Activated CD8-positive, alpha-beta T cell treated with anti-CD3 and anti-CD28 coated beads, Interleukin-2, amount 10 ng/mL, durations not matched to agents 7 days and 5 days (primary cell): ENCODE measurements at places on chromosomes 6 and 20. TPM values are rescaled to one million over a fixed set of nuclear protein-coding genes. Genes with fewer than 3 reads are reported as not detected.
A peak's percentile ranks its signal among the peaks of the same experiment; 100 is the strongest.

The ACTL10 gene
- total RNA-seq, result 3.2 TPM

The SMOC2 gene
- not detected for total RNA-seq

The PFDN4 gene
- 24.5 TPM for total RNA-seq

The EPPIN gene
- not detected for total RNA-seq

The RCAN2 gene
- total RNA-seq, result not detected

The ZBTB46 gene
- total RNA-seq, result not detected

The ITPR3 gene
- 59.3 TPM for total RNA-seq

The ABCC10 gene
- 38.8 TPM for total RNA-seq

- DNase-seq, result no peak
- no peaks in the 10 kb centered on the region for H3K4me1 ChIP-seq
- H3K36me3 ChIP-seq, result no peaks in the 10 kb centered on the region
Measured at GRCh38 chr6:85945459-85946185, 302.9 kb upstream of the SYNCRIP start.

DNA sequence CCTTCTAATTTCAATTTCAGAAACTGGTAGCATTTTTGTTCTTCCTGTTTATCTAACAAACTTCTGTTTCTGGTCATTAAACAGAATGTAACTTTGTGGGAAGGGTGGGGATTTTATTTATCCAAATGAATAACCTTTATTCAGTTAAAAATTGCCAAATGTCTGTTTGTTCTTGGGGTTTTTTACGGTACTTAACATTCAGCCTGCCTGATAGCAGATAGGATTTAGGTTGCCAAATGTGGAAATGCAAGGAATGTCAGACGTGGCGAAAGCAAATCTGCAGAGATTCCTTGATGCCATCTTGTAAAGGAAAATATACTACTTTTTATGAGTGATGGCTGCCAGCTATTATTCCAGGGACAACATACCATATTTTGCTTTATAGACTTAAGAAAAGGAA lies 95.7 kb downstream of the LYRM2 start:
- no peak for DNase-seq
- H3K4me1 ChIP-seq, result no peaks in the 10 kb centered on the region
- no peak overlapping the region for H3K4me3 ChIP-seq
- H3K27me3 ChIP-seq, result peaks cover 11% of the 10 kb centered on the region
- no peak overlapping the region for H3K27ac ChIP-seq

- peaks cover 30% of the 10 kb centered on the region for H3K4me1 ChIP-seq
- no peak overlapping the region for H3K27ac ChIP-seq
- no peak for DNase-seq
- H3K4me3 ChIP-seq, result no peak overlapping the region
- no peaks in the 10 kb centered on the region for H3K27me3 ChIP-seq
Measured at GRCh38 chr6:45454008-45454911, 76.5 kb upstream of the SUPT3H start.

- H3K36me3 ChIP-seq, result no peaks in the 10 kb centered on the region
- no peaks in the 10 kb centered on the region for H3K4me1 ChIP-seq
- H3K27ac ChIP-seq, result no peak overlapping the region
- no peak for DNase-seq
- H3K4me3 ChIP-seq, result no peak overlapping the region
Measured at GRCh38 chr20:15342991-15343523, 1005.6 kb upstream of the FLRT3 start.

GRCh38 chr6:12649325-12649724 lies 67.2 kb upstream of the PHACTR1 start:
- H3K27me3 ChIP-seq, result peaks cover 6% of the 10 kb centered on the region
- no peaks in the 10 kb centered on the region for H3K36me3 ChIP-seq
- DNase-seq, result no peak
- H3K27ac ChIP-seq, result no peak overlapping the region
- no peak overlapping the region for H3K4me3 ChIP-seq

DNA sequence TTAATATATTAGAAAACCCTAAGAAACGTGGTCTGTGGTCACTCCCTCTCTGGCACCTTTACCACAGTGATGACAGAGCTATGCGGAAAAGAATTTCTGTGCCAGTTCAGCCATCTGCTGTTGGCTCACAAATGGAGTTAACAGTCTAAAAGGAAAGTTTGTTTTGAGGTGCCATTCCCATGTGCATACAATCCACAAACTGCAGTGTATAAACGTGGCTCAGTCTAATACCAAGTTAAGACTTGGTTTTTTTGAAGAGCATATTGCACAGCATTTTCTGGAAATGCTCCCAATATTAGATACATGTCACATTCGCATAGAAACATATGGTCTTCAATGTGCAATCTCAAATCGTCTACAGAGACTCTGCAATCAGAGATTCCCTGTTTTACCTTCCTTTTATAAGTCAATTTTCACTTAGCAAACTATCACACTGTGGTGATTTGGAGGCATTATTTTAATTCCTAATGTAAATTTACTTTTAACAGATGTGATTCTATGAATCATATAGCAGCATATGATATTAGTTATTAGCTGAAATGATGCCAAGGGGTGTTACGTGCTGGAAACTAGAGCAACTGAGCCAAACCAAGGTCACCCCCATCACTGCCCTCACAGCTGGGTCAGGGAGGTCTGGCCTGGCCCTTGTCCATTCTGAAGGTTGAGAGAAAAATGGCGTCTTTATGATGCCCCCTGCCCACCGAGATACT lies 383.5 kb downstream of the PRKN start:
- H3K27me3 ChIP-seq, result no peaks in the 10 kb centered on the region
- no peaks in the 10 kb centered on the region for H3K36me3 ChIP-seq
- DNase-seq, result no peak

GRCh38 chr20:22512911-22513489 lies 71.4 kb downstream of the FOXA2 start:
- H3K4me3 ChIP-seq, result no peak overlapping the region
- DNase-seq, result no peak
- H3K36me3 ChIP-seq, result no peaks in the 10 kb centered on the region
- H3K27ac ChIP-seq, result no peak overlapping the region

DNA sequence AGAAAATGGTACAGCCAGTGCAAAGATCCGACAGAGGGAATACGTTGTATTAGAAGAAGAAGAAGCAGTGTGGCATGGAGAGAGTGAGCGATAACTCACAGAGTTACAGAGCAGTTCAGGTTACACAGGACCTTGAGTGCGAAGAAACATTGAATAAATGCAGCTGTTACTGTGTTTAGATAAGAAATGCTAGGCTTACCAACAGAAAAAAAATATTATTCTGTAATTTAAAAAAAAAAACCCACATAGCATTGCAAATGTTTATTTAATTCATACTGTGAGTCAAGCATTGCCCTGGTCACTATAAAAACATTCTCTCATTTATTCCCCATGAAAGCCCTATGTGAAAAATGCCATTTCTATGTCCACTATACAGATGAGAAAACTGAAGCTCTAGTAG lies 373.4 kb upstream of the EPHA7 start:
- no peaks in the 10 kb centered on the region for H3K27me3 ChIP-seq
- H3K27ac ChIP-seq, result no peak overlapping the region
- no peak for DNase-seq
- no peak overlapping the region for H3K4me3 ChIP-seq
- no peaks in the 10 kb centered on the region for H3K36me3 ChIP-seq

DNA sequence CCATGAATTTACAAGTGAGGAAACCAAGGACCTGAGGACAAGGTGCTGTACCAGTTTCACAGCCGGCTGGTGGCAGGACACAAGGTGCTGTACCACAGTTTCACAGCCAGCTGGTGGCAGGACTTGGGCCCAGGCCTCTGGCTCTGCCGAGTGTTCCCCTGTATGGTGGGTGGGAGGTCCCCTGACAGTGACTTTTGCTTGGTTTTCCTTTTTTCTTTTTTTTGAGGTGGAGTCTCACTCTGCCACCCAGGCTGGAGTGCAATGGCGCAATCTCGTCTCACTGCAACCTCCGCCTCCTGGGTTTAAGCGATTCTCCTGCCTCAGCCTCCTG lies 212.4 kb downstream of the LY86 start:
- no peaks in the 10 kb centered on the region for H3K27me3 ChIP-seq
- DNase-seq, result no peak
- H3K27ac ChIP-seq, result no peak overlapping the region
- no peak overlapping the region for H3K4me3 ChIP-seq

GRCh38 chr6:29653452-29654038 lies 3.3 kb upstream of the MOG start:
- peak; percentile 65 for DNase-seq
- H3K27me3 ChIP-seq, result peaks cover 16% of the 10 kb centered on the region
- H3K27ac ChIP-seq, result no peak overlapping the region
- no peak overlapping the region for H3K4me3 ChIP-seq
- H3K36me3 ChIP-seq, result no peaks in the 10 kb centered on the region

GRCh38 chr6:141252828-141253608 lies 879.7 kb upstream of the GJE1 start:
- no peaks in the 10 kb centered on the region for H3K27me3 ChIP-seq
- H3K4me3 ChIP-seq, result no peak overlapping the region

DNA sequence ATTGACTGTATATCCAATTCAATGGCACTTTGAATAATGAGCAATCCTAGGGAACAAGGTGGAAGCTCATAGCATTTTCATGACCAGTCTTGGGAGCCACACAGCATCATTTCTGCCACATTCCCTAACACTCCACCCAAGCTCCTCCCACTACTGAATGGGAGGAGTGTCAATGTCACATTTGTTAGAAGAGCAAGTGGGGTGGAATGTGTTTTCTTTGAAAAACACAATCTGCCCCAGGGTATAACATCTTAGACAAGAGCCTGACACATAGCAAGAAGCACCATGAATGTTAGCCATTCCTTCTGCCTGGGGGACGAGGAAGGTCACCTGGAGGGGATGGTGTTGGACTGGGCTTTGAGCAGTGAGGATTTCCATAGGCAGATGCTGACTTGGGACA lies 258.3 kb upstream of the PMEPA1 start:
- H3K27ac ChIP-seq, result no peak overlapping the region
- no peaks in the 10 kb centered on the region for H3K4me1 ChIP-seq
- no peak for DNase-seq
- no peak overlapping the region for H3K4me3 ChIP-seq
- H3K36me3 ChIP-seq, result no peaks in the 10 kb centered on the region

DNA sequence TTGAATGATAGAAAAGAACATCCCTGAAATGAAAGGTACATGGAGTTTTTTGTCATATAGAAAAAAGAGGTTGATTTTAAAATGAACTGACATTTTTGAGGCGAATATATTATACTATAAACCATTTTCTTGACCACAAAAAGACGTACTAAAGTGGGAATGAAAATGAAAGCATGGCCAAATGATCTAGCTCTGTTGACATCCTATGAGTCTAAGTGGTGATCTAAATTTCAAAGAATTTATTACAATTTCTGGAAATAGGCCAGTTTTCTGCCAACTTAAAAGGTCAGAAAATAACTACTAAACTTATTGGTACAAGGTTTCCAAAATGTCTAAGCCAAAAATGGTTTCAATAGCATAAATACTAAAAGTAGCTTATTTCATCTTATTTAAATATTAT lies 536.8 kb downstream of the EYS start:
- DNase-seq, result no peak
- no peaks in the 10 kb centered on the region for H3K27me3 ChIP-seq
- no peaks in the 10 kb centered on the region for H3K36me3 ChIP-seq
- H3K4me3 ChIP-seq, result no peak overlapping the region

GRCh38 chr6:154086510-154086909 lies 47.5 kb downstream of the OPRM1 start:
- no peak for DNase-seq
- no peaks in the 10 kb centered on the region for H3K36me3 ChIP-seq
- H3K4me3 ChIP-seq, result no peak overlapping the region
- no peaks in the 10 kb centered on the region for H3K27me3 ChIP-seq
- H3K4me1 ChIP-seq, result no peaks in the 10 kb centered on the region
- H3K27ac ChIP-seq, result no peak overlapping the region

- H3K4me1 ChIP-seq, result peaks cover 35% of the 10 kb centered on the region
- DNase-seq, result no peak
- no peak overlapping the region for H3K4me3 ChIP-seq
- H3K36me3 ChIP-seq, result no peaks in the 10 kb centered on the region
- no peaks in the 10 kb centered on the region for H3K27me3 ChIP-seq
Measured at GRCh38 chr6:22026164-22026678, 270.6 kb downstream of the PRL start.

DNA sequence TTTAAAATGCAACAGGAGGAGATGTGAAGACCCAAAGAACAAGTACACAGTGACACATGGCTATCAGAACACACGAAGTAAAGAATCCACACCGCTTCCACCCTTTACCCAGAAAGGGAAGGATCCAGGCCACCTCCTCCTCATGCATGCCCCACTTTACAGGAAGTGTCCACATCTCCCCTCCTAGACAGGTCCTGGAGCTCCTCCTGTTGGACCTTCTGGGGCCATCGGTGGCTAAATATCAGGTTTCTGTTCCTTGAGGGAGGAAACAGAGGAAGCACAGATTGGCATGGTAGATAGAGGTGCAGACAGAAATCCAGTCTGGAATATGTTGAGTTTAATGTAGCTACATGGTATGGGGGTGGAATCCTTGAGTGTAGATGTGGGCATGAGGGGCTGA lies 10.9 kb downstream of the NINL start:
- H3K4me1 ChIP-seq, result no peaks in the 10 kb centered on the region
- no peaks in the 10 kb centered on the region for H3K27me3 ChIP-seq
- no peak for DNase-seq
- H3K36me3 ChIP-seq, result no peaks in the 10 kb centered on the region
- no peak overlapping the region for H3K27ac ChIP-seq
- H3K4me3 ChIP-seq, result no peak overlapping the region

- DNase-seq, result no peak
- no peaks in the 10 kb centered on the region for H3K27me3 ChIP-seq
Measured at GRCh38 chr20:20732641-20733040, 20.2 kb upstream of the RALGAPA2 start.

GRCh38 chr6:169958510-169958909 lies 207.1 kb downstream of the ERMARD start:
- H3K27me3 ChIP-seq, result peaks cover 14% of the 10 kb centered on the region
- peaks cover 23% of the 10 kb centered on the region for H3K4me1 ChIP-seq
- no peaks in the 10 kb centered on the region for H3K36me3 ChIP-seq
- H3K4me3 ChIP-seq, result no peak overlapping the region

GRCh38 chr20:10843146-10843711 lies 169.4 kb upstream of the JAG1 start:
- H3K4me3 ChIP-seq, result no peak overlapping the region
- no peaks in the 10 kb centered on the region for H3K27me3 ChIP-seq
- no peak for DNase-seq
- no peak overlapping the region for H3K27ac ChIP-seq
- H3K36me3 ChIP-seq, result no peaks in the 10 kb centered on the region
- no peaks in the 10 kb centered on the region for H3K4me1 ChIP-seq

DNA sequence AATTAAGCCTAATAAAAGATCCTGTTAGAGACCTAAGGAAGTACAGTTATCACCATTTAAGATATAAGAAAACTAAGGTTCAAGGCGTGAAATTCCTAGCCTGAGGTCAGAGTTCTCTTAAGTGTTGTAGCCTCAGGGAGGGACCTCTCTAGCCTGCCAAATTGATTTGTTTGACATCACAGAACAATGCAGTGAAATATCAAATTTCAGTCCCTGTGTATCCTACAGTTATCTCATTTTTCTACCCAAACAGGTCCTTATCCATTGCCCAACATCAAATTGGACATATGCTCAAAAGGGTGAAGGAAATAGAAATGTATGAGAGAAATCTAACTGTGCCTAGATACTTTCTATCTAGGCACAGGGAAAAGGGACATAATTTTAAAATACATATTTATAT lies 63.0 kb downstream of the NCOA7 start:
- DNase-seq, result no peak
- no peak overlapping the region for H3K27ac ChIP-seq
- H3K4me1 ChIP-seq, result no peaks in the 10 kb centered on the region
- H3K36me3 ChIP-seq, result peaks cover 10% of the 10 kb centered on the region
- H3K4me3 ChIP-seq, result no peak overlapping the region

- peaks cover 2% of the 10 kb centered on the region for H3K36me3 ChIP-seq
- H3K4me3 ChIP-seq, result no peak overlapping the region
- DNase-seq, result no peak
- H3K27me3 ChIP-seq, result no peaks in the 10 kb centered on the region
- peaks cover 41% of the 10 kb centered on the region for H3K4me1 ChIP-seq
- no peak overlapping the region for H3K27ac ChIP-seq
Measured at GRCh38 chr6:7148100-7148822, 40.5 kb downstream of the RREB1 start.
